ENCODE measurements at places on chromosomes 3 and 15.

DNA sequence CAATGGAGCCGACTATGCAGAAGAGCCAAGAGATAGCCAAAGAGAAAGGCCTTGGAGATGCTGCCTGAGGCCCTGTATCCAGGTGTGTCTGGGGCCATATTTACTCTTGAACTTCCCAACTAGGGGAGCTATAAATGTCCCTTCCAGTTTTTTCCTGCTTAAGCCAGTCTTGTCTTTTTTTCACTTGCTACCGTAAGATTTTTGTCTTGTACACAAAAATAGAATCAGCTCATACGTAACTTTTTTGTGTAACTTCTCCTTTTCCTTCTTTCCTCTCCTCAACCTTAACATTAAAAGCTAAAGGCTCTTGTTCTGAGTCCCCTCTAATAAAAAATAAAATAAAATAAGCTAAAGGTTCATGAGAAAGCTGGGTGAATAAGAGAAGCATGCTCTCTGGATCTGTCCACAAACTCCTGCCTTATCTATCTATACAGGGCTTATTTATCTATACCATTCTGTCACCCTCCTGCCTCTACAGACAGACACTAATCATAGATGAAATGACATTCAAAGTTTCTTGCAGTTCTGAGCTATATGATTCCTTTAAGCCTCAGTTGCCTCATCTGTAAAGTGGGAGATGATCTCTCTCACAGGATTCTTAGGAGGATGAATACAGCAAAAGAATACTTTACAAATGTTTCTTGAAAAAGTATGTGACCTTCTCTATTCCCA lies 4.6 kb downstream of the SUMF1 start:
- DNase-seq: no peak

DNA sequence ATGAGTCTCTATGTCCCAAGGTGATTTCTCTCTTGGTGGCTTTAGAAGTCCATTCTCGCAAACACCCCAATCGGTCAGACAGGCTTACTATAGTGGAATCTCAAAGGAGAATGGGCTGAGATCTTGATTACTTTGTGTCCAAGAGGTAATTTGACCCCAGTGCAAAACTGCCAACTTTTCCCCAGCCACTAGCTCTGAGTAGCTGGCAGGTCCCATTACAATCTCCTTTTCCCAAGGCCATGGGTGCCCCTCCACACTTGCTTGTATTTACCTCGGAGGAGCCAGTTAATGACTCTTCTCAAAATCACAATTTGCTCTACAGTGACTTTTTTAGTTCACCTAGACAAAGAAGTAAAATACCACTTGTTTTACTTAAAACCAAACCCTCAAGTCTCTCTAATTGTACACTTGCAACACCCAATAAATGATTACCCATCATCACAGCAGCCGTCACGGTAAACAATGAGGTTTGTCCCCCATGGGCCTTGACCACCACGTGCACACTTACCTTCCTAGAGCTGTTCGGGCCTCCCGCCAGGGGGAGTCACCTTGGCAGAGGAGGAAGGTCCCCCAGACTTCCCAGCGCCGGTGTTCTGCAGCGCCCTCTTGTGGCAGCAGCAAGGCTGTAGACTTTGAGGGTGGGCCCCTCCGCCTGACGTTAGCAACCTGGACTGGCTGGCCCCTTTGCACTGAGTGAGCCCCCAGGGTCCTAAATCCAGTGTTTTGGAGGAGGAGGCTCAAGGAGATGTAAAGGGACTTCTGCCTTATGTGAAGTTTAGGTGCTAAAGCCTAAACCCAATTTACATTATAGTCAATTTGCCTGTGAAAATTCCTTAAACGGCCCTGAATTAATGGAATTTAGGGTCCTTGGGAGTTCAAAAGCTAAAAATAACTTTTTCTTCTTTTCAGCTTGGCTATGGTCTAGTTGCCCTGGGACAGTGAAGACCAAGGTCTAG lies 18.7 kb upstream of the HDAC11 start:
- peak; percentile 95 for DNase-seq

DNA sequence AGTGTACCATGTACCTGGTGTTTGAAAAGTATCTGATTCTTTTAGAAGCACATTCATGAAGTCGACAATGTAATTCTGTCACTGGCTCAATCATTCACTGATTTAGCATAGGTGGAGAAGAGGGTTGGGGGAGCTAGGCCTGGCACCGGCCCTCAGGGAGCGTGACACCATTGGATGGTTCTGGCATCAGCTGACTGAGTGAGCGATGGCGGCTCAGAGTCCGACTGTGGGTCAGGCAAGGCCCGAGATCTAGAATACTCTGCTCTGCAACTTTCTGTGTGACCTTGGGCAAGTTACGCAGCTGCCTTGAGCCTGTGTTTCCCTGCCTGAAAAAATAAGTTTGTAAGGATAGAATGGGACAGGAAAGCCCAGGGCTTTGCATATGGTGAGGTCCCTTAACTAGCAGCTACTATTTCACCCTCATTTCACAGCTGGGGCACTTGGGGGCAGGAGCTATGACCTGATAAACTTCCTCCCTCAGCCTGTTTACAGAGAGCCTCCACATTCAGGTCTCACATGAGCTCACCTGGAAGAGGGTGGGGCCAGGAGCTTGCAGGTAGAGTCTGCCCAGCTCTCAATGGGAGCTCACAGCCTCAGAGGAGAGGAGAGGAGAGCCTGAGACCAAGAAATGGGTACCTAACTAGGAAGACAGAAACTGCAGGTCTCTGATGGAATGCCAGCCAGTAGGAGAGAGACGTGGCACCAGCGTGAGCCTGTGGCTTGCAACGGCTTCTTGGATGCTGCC lies 153.7 kb upstream of the TLE3 start:
- DNase-seq: no peak

- no peak for DNase-seq
Measured at GRCh38 chr15:31752065-31752762, 278.1 kb upstream of the CHRNA7 start.

GRCh38 chr15:61841466-61841865 lies 218.8 kb downstream of the VPS13C start:
- no peak for DNase-seq

DNA sequence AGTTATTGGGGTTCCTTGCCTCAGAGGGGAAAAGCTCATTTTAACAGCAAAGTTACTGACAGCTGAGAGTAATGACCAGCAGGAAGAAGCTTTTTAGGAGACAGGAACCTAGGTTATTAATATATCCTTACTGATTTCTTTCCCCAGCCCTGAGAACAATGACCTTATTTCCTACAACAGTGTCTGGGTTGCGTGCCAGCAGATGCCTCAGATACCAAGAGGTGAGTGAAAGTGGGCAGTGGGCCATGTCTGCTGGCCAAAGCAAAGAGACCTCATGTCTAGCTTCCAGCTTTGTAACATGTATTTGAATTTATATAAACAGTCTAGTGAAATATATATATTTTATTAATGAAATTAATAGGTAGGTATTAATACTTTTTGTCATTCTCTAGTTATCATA lies 5.0 kb downstream of the CCNDBP1 start:
- DNase-seq: no peak

- no peak for DNase-seq
Measured at GRCh38 chr3:24355806-24356205, 138.8 kb downstream of the THRB start.

DNA sequence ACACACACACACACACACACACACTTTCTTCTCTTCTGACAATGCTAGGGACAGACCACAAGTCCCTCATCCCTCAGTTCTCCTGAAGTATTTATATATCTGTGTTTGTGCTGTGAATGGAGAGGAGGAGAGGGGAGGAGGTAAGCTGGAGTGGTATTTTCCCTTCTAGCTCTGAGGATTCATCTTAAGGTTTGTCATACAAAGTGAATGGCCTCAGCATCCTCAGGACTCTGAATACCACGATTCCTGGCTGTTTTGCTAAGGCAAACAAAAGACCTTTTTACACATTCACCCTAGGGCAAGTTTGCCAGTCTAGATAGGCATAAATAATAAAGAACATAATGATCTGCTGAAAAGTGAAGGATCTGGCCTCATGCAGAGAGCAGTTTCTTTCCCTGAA lies 65.7 kb upstream of the CHMP2B start:
- DNase-seq: no peak

GRCh38 chr3:136068708-136069107 lies 103.2 kb downstream of the PPP2R3A start:
- DNase-seq: no peak

- DNase-seq: no peak
Measured at GRCh38 chr3:153614140-153614539, 452.1 kb downstream of the RAP2B start.

DNA sequence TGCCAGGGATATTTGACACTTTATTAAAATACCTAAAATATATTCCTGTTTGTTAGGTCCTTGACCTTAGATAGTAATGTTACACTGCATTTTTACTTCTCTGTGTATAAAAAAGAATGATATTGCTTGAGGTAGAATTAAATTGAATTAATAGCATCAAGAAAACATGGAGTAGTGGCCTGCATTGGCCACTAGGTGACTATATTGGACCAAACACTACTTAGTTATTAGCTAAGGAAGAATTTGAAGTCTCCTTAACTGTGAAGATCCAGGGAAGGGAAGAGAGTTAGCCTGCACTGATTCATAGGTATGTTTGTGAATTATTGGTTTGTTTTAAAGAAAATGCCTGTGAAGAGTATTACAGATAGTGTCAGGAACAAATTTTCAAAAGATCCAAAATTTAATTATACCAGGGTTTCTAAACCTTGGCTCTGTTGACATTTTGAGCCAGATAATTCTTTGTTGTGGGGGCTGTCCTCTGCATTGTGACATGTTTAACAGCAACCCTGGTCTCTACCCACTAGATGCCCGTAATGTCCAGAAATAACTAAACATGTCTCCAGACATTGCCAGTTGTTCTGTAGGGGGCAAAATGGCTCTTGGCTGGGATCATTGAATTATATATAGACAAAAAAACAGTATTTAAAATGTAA lies 103.6 kb upstream of the THSD4 start:
- no peak for DNase-seq

DNA sequence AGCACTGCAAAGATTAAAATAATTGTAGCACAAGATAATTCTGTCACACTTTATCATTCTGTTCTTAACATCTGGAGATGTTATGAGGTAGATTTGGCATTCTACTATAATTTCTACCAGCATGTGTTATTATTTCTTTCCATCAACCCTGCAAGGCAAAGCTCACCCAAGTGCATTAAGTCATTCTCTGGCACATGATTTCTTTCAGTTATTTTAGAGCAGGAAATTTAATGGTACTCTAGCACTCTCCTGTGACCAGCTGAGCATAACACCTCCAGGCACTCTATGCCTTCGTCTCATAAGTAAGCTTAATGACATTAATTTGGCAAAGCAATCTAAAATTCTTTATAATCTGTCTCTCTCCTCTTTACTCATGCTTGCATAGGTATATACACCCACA lies 300.2 kb upstream of the GPR149 start:
- DNase-seq: no peak

- DNase-seq: no peak
Measured at GRCh38 chr3:127525373-127525772, 65.2 kb downstream of the TPRA1 start.

GRCh38 chr3:50278880-50279224 lies at the start of gene LSMEM2:
LSMEM2 (plus strand) TSS chr3:50279087; CDS start chr3:50279114, 27 bp downstream.
- DNase-seq: no peak

DNA sequence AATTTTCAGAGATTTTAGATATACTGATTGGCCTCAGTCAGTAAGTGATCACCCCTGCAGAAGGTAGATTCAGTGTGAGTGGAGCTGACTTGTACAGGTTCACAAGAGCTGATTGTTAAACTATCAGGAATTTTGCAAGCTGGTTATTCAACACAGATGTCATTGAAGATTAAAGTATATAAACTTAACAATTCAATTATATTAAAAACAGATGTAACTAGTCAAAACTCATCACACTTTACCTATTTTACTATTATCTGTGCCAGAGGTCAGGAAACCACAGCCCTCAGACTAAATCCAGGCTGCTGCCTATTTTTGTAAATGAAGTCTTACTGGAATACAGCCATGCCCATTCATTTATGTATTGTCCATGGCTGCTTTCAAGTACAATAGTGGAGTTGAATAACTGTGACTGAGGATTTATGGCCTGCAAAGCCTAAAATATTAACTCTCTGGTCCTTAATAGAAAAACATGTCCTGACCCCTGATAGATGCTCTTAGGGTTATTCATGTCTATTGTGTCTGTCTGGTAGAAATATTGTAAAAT lies 429.3 kb upstream of the PDZRN3 start:
- DNase-seq: no peak

DNA sequence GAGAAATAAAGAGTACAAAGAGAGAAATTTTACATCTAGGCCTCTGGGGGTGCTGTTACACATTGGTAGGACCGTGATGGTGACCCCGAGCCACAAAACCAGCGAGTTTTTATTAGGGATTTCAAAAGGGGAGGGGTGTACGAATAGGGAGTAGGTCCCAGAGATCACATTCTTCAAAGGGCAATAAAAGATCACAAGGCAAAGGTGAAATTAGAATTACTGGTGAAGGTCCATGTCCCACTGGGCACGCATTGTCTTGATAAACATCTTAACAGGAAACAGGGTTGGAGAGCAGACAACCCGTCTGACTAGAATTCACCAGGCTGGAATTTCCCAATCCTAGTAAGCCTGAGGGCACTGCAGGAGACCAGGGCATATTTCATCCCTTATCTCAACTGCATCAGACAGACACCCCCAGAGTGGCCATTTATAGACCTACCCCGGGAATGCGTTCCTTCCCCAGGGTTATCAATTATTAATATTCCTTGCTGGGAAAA lies 4.3 kb downstream of the IRAK2 start:
- peak; percentile 53 for DNase-seq

DNA sequence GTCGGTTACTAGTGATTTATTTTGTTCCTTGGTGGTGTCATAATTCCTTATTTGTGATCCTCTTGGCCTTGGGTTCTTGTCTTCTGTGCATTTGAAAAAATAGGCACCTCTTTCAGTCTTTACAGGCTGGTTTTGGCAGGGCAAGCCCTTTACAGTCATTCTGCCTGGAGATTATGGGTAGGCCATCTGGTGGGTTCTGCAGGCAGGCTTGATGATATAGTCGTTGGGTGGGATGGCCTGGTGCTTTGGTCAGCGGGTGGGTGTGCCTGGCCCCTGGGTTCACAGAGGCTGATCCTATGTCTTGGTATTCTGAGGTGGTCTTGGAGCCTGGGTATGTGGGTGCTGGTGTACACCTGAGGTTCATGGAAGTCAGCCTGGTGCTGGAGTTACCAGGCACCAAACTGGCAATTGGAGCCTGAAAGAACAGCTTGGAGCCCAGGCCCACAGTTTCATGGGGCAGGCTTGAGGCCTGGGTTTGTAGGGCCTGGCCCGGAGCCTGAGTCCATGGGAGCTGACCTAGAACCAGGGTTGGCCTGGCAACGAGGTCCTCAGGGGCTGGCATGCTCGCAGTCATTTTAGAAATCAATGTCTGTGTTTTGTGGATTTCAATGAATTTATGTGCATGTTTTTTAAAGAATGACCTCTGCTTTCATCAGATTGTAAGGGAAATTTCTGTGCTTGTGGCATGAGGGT lies 63.3 kb downstream of the DOCK3 start:
- DNase-seq: peak; percentile 10

GRCh38 chr3:61530355-61530754 lies 31.0 kb upstream of the PTPRG start:
- DNase-seq: no peak
